ENCODE measurements at places on chromosomes 6 and 20. TPM values are rescaled to one million over a fixed set of nuclear protein-coding genes. Genes with fewer than 3 reads are reported as not detected.

DNA sequence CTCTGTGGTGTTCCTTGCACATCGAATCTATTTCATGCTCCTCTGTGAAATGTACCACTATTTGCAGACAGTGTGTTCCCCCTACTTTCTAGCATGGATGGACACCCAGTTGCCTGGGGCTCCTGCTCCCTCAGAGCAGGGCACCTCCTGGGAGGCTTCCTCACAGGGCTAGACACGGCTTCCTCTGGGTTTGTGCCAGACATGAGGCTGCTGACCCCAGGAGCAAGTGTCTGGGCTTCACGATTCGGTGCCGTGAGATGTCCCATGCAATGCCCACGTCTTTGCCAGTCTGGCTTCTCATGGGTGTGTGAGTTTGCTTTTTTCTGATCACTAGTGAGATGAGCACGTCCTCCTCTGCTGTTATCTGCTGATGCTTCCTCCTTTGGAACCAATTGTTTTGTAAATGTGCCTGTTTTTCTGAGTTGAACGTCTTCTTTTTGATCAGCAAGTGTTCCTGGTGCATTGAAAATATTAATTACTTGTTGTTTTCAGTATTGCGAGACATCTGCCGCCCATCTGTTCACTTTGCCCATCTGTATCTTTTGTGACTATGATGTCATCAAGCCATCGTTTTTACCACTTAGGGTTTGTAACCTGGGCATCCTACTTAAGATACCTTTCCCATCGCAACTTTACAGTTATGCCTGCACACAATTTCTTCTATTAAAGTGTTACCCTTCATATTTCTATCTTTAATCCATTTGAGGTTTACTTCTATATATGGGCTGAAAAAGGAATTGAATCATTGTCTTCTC is 92.0 kb downstream of the TTLL2 start:
- no peaks in the 10 kb centered on the region for H3K36me3 ChIP-seq
- H3K27ac ChIP-seq: no peak overlapping the region
- H3K4me3 ChIP-seq: no peak overlapping the region
- H3K27me3 ChIP-seq: no peaks in the 10 kb centered on the region
- no peaks in the 10 kb centered on the region for H3K4me1 ChIP-seq

Gene ENPP5
- total RNA-seq: 0.68 TPM

- no peak for DNase-seq
- no peaks in the 10 kb centered on the region for H3K4me1 ChIP-seq
- H3K27me3 ChIP-seq: no peaks in the 10 kb centered on the region
- no peaks in the 10 kb centered on the region for H3K36me3 ChIP-seq
- H3K27ac ChIP-seq: no peak overlapping the region
These were observed 543.2 kb upstream of the EPHA7 start for GRCh38 chr6:93962566-93962965.

- DNase-seq: no peak
- H3K4me1 ChIP-seq: peaks cover 7% of the 10 kb centered on the region
- no peak overlapping the region for H3K27ac ChIP-seq
- H3K27me3 ChIP-seq: no peaks in the 10 kb centered on the region
These were observed 75.5 kb upstream of the SCP2D1 start for GRCh38 chr20:18738055-18738454.

- H3K27ac ChIP-seq: no peak overlapping the region
- no peaks in the 10 kb centered on the region for H3K36me3 ChIP-seq
- no peaks in the 10 kb centered on the region for H3K27me3 ChIP-seq
- no peak for DNase-seq
These were observed 33.5 kb upstream of the GCLC start for GRCh38 chr6:53578371-53578770.

Gene SLC17A3
- not detected for total RNA-seq

DNA sequence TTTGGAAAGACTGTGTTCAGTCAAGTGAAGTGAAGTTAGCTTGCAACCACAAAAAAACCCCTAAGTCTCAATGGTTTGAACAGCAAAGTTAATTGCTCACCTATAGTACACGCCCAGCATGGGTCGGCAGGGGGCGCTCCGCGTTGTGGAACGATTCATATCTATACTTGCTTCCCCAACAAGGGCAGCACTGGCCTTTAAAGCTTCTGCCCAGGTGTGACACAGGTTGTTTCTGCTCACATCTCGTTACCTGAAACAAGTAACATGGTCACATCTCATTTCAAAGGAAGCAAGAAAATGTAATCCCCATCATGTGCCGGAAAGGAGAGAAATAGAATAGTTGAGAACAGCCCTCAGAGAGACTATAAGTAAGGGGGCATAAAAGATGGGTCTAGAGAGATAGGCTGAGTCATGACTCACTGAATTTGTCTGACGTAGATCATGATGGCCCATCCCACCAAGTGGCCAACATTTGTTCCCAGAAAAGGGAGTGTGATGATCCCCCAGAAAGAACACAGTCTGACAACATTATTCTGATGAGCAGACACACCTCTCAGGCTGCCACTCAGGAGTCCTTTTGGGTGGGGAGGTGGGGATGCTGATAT is 29.0 kb downstream of the HNF4A start:
- no peaks in the 10 kb centered on the region for H3K36me3 ChIP-seq
- no peak overlapping the region for H3K27ac ChIP-seq
- DNase-seq: peak; percentile 77
- no peaks in the 10 kb centered on the region for H3K27me3 ChIP-seq

- H3K27me3 ChIP-seq: no peaks in the 10 kb centered on the region
- H3K4me3 ChIP-seq: no peak overlapping the region
- no peaks in the 10 kb centered on the region for H3K4me1 ChIP-seq
- H3K36me3 ChIP-seq: no peaks in the 10 kb centered on the region
These were observed 118.1 kb downstream of the CEBPB start for GRCh38 chr20:50308513-50309279.

DNA sequence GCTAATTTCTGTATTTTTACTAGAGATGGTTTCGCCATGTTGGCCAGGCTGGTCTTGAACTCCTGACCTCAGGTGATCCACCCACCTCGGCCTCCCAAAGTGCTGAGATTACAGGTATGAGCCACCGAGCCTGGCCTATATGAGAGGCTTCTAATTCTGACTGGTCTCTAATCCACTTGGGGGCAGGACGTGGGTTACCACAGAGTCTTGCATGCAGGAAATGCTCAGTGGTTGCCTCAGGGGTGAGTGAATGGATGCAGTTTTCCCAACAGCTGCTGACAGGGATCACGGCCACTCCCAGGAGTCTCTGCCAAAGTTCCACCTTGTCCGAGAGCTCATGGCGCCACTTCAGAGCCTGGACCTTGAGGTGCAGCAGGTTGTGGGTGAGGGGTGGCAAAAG is 6.4 kb upstream of the FANCE start:
- no peak overlapping the region for H3K4me3 ChIP-seq
- H3K27ac ChIP-seq: no peak overlapping the region
- peaks cover 4% of the 10 kb centered on the region for H3K4me1 ChIP-seq
- H3K36me3 ChIP-seq: no peaks in the 10 kb centered on the region
- no peak for DNase-seq
- no peaks in the 10 kb centered on the region for H3K27me3 ChIP-seq

DNA sequence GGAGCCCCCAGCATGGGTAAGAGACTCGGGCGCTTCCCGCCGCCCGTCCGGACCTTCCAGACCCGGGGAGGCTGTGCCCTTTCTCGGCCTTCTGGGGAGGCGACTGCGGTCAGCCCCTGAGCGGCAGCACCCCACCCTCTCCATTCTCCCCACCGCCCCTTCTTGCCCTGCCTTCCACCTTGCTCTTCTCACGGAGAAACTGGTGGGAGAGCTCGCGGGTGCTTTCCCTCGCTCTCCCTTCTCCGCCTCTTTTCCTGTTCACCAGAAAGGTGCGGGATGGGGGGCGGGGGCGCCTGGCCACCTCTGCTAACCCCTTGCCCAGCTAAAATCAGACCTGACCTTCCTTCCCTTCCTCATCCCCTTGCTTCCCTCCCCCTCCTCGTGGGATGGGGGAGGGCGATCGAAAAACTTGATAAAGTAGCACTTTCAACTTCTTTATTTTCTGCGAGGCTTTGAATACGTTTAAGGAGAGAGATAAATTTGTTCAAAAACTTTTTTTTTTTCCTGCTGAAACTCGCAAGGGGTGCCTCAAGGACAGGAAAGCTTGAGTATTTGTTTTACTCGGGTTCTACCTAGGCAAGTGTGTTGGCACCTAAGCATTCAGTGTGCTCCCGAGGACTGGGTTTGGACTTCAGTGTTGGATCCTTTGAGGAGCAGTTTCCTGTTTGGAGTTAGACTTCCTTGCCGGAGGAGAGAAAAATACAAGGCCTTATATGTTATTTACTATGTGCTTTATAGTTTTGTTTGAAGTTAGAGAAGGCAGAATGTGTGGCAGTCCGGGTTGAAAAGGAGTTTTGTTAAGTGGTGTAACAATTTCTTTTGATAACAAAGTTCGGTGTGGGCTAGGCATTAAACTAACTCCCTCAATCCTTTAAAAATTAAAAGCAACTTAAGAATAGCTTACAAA is 897 bp downstream of the CD2AP start:
- no peaks in the 10 kb centered on the region for H3K27me3 ChIP-seq
- H3K4me3 ChIP-seq: peak overlapping the region; percentile 79
- no peaks in the 10 kb centered on the region for H3K36me3 ChIP-seq
- H3K4me1 ChIP-seq: peaks cover 24% of the 10 kb centered on the region
- no peak for DNase-seq
- H3K27ac ChIP-seq: peak overlapping the region; percentile 94

DNA sequence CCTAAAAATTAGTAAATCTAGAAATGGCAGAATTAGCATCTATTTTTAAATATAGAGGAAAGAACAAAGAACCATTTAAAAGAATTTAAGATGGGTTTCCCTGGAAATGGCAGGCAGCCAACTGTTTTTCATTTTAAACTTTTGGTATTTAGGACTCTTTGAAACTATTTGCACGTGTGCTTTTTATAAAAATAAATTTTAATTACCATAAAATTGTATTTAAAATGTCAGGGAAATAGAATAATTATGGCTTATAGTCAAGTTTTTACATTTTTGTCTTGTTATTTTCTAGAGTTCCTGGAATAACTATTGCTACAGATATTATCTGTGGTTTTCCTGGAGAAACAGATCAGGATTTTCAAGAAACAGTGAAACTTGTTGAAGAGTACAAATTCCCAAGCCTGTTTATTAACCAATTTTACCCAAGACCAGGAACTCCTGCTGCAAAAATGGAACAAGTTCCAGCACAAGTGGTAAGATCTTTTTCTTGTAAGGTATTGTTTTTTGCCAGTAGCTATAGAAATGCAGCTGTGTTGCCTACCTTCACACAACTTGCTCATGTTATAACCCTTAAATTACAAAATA is 528.7 kb upstream of the SOX4 start:
- H3K4me1 ChIP-seq: no peaks in the 10 kb centered on the region
- H3K27me3 ChIP-seq: no peaks in the 10 kb centered on the region
- no peak overlapping the region for H3K27ac ChIP-seq
- DNase-seq: no peak
- no peak overlapping the region for H3K4me3 ChIP-seq

DNA sequence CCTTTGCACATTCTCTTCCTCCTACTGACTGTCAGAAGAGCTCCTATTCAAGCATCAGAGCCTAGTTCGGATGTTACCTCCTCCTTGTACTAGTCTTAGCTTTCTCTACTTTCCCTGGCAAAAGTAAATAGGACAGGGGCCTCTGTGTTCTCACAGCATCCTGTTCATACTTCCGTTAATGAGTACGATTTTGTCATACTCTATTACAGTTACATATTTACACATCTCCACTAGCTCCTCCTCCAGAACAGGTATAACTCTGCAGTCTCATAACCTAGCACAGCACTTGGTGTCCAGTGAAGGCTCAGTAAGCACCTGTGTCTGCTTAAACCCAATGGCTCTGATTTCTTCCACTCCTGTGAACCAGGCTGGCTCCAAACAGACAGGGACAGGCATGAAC is 7.0 kb downstream of the ELMO2 start:
- no peak overlapping the region for H3K4me3 ChIP-seq
- H3K4me1 ChIP-seq: peaks cover 35% of the 10 kb centered on the region
- H3K27me3 ChIP-seq: no peaks in the 10 kb centered on the region
- H3K27ac ChIP-seq: no peak overlapping the region
- peaks cover 1% of the 10 kb centered on the region for H3K36me3 ChIP-seq

GRCh38 chr6:44704240-44705150 is 317.0 kb downstream of the CDC5L start:
- H3K4me1 ChIP-seq: no peaks in the 10 kb centered on the region
- H3K36me3 ChIP-seq: no peaks in the 10 kb centered on the region
- no peak for DNase-seq
- H3K27ac ChIP-seq: no peak overlapping the region
